ENCODE measurements at places on chromosomes 3 and 15. TPM values are rescaled to one million over a fixed set of nuclear protein-coding genes. Genes with fewer than 3 reads are reported as not detected.
A peak's percentile ranks its signal among the peaks of the same experiment; 100 is the strongest.

The TMC3 gene
- not detected for total RNA-seq

The SCAANT1 gene
- total RNA-seq: not detected

DNA sequence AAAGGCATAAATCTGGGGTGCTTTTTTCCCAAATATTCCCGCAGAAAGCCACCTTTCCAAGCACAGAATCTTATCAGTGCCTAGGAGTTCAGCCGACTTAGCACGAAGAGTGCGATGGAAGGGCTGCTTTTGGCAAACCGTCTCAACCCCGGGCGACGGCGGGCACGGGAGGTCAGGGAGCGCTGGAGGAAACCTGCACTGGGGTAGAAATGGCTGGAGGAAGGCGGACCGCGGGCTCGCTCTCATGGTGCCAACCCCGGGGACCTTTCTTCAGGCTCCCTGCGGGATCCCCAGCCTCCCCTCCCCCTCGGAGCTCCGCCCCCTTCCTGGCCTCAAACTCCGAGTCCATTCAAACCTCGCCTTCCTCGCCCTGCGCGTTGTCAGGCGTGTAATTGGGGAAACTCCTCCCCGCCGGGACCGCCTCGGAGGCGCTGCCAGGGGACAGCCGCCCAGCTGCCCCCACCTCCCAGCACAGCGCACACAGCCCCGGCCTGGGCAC lies at the start of gene GABRG3:
Gene GABRG3, plus strand, starts transcription at position 470 of the 499 bp plus-strand sequence.
- H3K27me3 ChIP-seq: no peaks in the 10 kb centered on the region
- no peaks in the 10 kb centered on the region for H3K4me1 ChIP-seq
- no peak for DNase-seq
- no peak within 1 kb of the TSS for H3K4me3 ChIP-seq
- no peak within 1 kb of the TSS for H3K27ac ChIP-seq

DNA sequence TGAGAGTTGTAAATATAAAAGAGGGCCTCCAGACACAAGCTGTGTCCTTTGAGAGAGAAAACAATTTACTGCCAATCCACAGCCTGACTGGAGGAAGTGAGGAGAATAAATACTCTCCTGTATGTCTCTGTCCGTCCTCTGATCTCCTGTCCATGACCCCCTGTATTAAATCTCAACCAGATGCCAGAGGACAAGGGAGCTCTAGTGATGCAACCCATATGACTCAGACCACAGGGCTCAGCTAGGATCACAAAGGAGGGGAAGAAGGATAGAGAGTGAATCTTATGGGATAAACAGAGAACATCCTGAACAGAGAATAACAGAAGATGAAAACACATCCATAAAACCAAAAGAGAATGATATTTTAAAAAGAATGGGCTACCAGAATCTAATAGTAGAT lies 482.6 kb downstream of the PLOD2 start:
- no peaks in the 10 kb centered on the region for H3K4me1 ChIP-seq
- no peak overlapping the region for H3K4me3 ChIP-seq
- DNase-seq: no peak
- no peaks in the 10 kb centered on the region for H3K36me3 ChIP-seq
- H3K27ac ChIP-seq: no peak overlapping the region
- no peaks in the 10 kb centered on the region for H3K27me3 ChIP-seq

- no peak overlapping the region for H3K4me3 ChIP-seq
- no peaks in the 10 kb centered on the region for H3K36me3 ChIP-seq
- no peak overlapping the region for H3K27ac ChIP-seq
- no peak for DNase-seq
- H3K4me1 ChIP-seq: no peaks in the 10 kb centered on the region
- H3K27me3 ChIP-seq: no peaks in the 10 kb centered on the region
These were observed 309.5 kb downstream of the GAP43 start for GRCh38 chr3:115932807-115933206.

DNA sequence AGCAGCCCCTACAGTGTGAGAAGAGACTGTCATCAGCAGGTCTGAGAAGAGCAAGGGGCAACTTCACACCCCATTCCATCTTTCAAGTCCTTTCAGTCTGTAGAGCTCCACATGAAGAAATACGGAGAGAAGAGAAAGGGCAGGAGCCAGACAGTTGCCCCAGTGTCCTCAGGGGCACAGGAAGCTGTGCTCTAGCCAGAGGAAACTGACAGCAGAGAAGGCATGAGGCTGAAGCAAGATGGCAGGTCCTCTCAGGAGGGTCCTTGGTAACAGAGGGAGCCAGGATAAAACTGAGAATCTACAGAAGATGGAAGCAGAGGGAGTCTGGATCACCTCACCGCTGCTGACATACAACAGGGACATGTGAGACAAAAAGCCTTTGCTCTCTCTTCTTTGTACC lies 47.3 kb downstream of the PLCH1 start:
- no peaks in the 10 kb centered on the region for H3K36me3 ChIP-seq
- no peak overlapping the region for H3K4me3 ChIP-seq
- no peak for DNase-seq
- peaks cover 1% of the 10 kb centered on the region for H3K27me3 ChIP-seq

DNA sequence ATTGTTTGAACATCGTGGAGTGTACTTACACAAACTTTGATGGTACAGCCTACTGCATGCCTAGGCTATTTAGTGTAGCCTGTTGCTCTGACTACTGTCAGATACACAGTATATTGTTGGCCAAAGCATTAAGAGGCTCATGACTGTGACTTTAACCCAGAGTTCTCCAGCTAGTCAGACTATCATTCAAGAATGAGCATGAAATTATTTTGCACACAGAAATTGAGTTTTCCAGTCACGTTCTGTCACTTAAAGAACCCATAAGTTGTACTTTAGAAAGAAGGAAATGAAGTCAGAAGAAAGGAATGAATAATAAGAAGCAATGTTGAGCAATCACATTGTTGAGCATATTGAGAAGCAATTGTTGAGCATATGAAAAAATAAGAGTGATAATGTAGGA lies 37.6 kb upstream of the SLC22A13 start:
- no peak overlapping the region for H3K27ac ChIP-seq
- peaks cover 3% of the 10 kb centered on the region for H3K36me3 ChIP-seq
- peaks cover 9% of the 10 kb centered on the region for H3K4me1 ChIP-seq
- peak; percentile 41 for DNase-seq
- no peak overlapping the region for H3K4me3 ChIP-seq
- no peaks in the 10 kb centered on the region for H3K27me3 ChIP-seq

Measured in endothelial cell of umbilical vein (primary cell).